ENCODE measurements at places on chromosomes 3 and 15.

DNA sequence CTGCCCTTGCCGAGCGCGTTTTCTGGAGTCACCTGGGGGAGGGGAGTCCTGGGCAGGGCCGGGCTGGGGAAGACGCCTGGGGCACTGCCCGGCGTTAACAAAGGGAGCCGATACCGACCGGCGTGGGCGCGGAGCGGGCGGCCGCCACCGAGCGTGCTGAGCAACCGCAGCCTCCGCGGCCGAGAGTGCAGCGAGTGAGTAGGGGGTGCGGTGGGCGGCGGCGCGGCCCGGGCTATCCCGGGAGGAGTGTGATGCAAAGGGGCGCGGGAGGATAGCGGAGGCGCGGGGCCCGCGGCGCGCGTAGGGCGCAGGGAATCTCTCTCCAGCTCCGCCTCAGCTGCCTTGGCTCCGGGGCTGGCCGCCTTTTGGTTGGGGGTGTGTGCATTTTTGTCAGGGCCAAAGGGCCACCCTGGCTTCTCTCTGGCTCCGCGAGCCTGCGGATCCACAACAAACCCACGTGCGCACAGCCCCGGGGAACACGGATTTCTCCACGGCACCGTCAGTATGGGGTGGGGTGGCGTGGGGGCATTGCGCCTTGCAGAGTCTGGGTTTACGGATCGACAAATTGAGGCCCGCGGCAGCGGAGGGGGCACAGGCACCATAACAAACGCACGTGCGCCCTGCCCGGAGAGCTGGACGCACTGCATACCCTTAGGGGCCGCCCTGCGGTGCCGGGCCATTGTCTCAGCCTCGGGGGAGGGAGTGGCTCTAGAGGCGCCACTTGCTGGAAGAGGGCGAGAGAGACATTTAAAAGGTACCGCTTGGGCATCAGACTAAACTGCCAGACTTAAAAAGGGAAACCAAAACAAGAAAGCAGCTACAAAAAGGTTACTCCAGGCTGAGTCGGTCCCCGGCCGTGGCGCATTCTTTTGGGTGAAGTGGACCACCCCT is 560 bp downstream of the ST6GAL1 start:
- DNase-seq = peak; percentile 81

- DNase-seq = no peak
Measured at GRCh38 chr3:135131290-135131689, 336.2 kb downstream of the EPHB1 start.

GRCh38 chr3:68007621-68008226 is 353.3 kb upstream of the SUCLG2 start:
- DNase-seq = peak; percentile 8

DNA sequence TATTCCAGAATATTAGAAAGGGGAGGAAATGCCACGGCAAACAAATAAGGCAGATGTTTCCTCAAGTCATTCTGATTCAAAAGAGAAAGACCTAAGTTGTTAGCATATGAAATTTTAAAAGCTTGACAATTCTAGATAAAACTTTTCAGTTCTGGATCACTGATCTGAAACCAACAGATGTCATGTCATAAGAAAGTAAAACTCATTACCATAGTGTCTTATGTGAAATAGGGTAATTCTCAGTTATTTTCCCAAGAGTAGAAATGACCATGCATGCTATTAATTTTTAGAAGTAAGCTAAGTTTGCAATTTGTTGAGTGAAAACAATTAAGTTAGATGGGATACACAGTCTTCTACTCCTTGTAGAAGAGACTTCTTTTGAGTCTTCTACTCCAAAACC is 630.3 kb downstream of the NAALADL2 start:
- DNase-seq = no peak

All from CD4-positive, alpha-beta T cell treated with Interleukin-2 at 100 ng/mL for 4 hours (primary cell).